ENCODE measurements at places on chromosomes 3 and 15. TPM values are rescaled to one million over a fixed set of nuclear protein-coding genes. Genes with fewer than 3 reads are reported as not detected.

DNA sequence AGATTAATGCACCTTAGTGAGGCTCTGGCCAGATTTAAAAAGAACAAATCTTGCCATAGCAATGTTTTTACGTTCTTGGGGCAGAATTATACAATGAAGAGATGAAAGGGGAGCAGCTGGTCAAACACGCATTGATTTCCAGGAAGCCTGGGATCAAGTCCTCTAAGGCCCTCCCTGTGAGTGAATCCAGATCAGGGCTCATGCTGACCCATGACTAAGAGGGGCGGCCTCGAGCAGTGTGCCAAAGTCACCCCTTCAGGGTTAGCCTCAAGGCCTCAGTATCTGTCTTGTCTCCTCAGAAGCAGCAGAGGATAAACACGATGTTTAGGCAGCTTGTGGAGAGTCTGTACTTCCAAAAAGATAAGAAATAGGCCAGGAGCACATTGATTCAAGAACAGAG is 9.3 kb upstream of the RBP1 start:
- DNase-seq: peak; percentile 72

- no peak for DNase-seq
These were observed 2.4 kb downstream of the HACD3 start for GRCh38 chr15:65532738-65533051.

- DNase-seq: no peak
These were observed 140.7 kb upstream of the NR2E3 start for GRCh38 chr15:71669688-71670087.

The NEK10 gene
- total RNA-seq: 6.2 TPM

The TERC gene
- 3.5 TPM for total RNA-seq

Measured in mucosa of gallbladder (tissue), 1 donor.